ENCODE measurements at places on chromosomes 1 and 21.

GRCh38 chr1:117312453-117313138, 54.7 kb upstream of the MAN1A2 start:
- no peak overlapping the region for H3K27ac ChIP-seq
- H3K4me1 ChIP-seq, result peaks cover 7% of the 10 kb centered on the region
- no peak overlapping the region for H3K4me3 ChIP-seq

GRCh38 chr1:220281159-220281574, 8.9 kb upstream of the RAB3GAP2 start:
- no peaks in the 10 kb centered on the region for H3K4me1 ChIP-seq
- H3K27me3 ChIP-seq, result peaks cover 6% of the 10 kb centered on the region
- no peak overlapping the region for H3K27ac ChIP-seq
- H3K4me3 ChIP-seq, result no peak overlapping the region
- H3K36me3 ChIP-seq, result peaks cover 2% of the 10 kb centered on the region
- DNase-seq, result no peak

- no peaks in the 10 kb centered on the region for H3K4me1 ChIP-seq
- H3K27ac ChIP-seq, result no peak overlapping the region
- H3K36me3 ChIP-seq, result no peaks in the 10 kb centered on the region
- no peak for DNase-seq
- no peaks in the 10 kb centered on the region for H3K27me3 ChIP-seq
Observed at GRCh38 chr1:164511001-164511705, 47.8 kb upstream of the PBX1 start.

GRCh38 chr1:174700775-174701174, 253.0 kb downstream of the GPR52 start:
- peaks cover 9% of the 10 kb centered on the region for H3K36me3 ChIP-seq
- H3K4me3 ChIP-seq, result no peak overlapping the region
- no peak overlapping the region for H3K27ac ChIP-seq

Data from T-helper 17 cell (primary cell).